Fibroblast of upper back skin (primary cell): ENCODE measurements at places on chromosomes 16 and 17.

DNA sequence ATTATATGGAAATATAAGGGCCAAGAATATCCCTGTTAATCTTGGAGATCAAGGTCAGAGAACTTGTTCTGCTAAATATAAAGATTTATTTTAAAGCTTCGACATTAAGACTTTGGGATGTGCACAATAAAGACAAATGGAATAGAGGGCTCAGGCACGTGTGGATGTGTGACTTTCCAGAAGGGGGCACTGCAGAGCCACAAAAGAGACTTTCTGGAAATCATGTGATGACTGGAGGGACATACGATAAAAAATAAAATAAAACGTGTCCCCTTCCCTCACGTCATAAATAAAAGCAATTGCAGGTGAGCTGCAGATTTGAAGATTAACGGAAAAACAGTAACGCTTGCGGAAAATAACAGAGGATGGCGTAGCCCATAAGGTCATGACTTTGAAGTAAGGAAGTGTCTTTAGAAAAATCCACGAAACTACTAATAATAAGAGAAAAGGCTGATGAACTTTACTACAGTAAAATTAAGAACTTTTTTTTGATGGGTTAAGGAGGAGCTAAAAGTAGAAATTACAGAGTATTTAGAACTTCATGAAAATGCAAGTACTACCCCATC lies 9.4 kb upstream of the ENGASE start:
- peak; percentile 21 for DNase-seq

- no peak for DNase-seq
These were observed 57.3 kb downstream of the TMEM186 start for GRCh38 chr16:8739989-8740704.

DNA sequence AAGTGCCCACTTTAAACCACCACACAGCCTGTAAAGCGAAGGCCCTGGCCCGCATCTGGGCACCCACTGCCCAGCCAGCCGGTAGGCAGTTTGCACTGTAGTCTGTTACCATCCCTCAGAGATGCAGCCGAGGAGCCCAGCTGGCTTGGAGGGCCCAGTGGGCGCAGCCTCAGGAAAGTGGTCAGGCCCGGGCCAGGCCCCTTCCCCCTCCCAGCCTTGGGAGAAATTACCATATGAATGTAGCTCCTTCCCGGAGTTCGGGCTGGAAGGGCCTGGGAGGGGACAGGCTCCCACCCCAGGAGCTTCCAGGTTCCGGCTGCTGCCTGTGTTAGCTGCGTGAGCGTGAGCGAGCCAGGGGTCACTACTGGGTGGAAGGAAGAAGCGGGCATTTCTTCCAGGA lies 325.4 kb downstream of the SEC14L1 start:
- no peak for DNase-seq

DNA sequence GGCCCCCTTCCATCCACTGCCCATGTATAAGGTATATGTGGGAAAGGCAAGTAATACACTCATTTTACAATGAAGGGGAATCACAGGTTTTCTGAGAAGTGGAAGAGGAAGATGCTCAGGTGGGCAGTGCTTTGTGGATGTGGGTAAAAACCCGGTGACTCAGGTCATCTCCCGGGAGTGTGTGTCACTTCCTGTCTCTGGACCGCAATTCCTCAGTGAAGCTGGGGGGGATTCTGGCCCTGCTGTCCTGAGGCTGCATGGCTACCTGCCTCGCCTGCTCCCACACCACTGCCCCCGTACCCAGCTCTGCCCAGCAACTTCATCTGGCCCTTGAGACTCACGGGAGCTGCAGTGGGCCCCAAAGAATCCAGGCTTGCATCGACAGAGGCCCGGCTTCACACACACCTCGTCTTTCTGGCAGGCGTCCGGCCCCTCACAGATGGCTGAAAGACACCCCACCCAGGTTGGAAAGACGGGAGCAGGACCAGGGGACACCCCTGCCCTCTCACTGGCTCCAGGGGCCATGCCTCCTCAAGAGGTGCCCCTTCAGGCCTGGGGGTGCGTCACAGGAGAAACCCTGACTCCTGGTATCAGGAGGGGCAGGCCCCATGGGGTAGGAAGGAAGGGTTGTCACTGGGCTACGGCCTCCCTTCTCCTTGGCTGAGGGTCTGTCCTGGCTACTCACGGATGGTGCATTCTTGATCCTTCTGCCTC lies 882 bp downstream of the SCARF1 start:
- DNase-seq = peak; percentile 49

DNA sequence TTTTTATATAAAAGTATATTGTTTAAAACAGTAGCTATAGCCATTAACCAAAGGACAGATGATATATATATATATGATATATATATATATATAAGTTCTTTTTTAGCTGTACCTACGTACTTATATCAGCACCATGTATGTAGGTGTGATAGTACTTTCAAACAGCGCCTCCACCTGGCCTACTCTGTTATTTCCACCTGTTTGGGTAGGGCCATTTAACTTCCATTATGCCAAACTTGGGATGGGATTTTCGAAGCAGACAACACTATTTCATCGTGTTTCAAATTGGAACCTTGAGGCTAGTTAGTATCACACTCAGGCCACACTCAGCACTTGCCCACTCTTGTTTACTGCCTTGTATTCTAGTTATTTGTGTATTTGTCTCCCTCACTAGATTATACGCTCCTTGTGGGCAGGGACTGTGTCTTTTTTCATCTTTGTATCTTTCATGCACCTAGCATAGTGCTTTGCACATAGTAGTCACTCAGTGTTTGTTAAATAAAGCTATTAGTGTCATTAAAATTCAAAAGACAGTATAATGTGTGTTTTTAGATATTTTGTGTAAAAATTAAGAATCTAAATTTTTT lies 11.8 kb upstream of the CLTC start:
- no peak for DNase-seq

GRCh38 chr17:64575431-64575830 lies 68.7 kb downstream of the CEP95 start:
- DNase-seq = no peak

- no peak for DNase-seq
These were observed 9.9 kb upstream of the METRNL start for GRCh38 chr17:83069571-83069906.

DNA sequence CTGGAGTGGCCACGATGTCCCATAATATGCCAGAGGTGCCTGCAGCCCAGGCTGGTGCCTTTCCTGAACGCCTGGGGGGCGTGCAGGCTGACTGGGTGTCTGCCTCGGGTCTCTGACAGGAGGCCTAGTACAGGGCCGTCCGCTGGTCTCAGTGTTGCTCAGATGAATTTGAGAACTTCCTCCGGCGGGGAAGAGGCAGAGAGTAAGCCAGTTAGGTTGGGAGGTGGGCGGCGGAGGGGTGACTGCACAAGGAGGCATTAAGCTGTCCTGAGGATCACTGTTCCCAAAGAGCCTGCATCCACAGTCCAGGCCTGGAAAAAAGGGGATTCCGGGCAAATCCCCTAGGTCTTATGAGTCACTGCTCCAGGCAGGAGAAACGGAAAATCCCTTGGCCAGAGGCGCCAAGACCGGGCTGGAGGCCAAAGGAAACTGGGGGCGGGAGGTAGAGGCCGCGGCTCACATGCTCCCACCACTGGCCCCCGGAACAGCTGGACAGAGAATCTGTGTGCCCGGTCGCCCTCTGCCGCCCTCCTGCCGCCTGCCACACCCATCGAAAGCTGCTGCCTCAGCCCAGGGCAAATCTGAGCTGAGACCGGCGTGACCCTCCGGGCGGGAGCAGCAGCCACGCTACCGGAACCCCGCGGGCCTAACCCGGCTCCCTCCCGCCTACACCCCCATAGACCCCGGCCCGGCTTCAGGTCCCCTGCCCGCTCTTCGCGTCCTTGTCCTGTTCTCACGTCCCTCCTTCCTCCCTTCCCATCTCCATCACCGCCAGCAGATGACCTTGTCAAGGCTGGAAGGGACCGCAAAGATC lies 1.2 kb downstream of the TRIM47 start:
- DNase-seq = peak; percentile 90

DNA sequence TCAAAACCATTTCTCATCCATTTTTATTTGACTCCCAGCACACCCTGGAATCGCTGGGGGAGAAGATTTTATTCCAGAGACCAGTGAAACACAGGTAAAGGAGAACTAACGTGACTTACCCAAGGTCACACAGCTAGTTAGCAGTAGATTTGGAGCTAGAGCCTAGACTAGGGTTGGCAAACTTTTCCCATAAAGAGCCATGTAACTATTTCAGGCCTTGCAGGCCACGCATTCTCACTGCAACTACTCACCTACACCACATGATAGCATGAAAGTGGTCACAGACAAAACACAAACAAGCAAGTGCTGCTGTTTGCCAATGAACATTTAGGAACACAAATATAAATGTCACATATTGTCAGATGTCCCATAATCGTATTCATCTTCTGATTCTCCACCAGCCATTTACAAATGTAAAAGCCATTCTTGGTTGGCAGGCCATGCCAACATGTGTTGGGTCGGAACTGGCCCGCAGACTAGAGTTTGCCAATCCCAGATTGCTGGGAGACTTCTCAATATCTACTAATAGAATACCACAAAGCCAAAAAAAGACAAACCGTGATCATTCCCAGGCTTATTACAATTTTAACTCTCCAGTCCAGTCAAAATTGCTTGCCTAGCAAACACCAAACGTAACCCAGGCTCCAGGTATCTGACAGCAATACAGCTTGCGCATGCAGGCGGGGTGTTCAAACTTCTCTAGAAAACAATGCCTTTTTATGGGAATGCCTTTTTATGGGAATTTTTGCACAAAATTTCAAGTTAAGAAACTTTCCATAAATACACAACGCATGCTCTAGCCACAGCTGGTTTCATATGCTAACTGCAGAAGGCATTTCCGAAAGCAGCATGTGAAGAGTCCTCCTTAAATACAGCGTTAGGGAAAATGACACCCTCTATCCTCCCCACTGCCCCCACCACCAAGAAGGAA lies 20.9 kb downstream of the ZFHX3 start:
- no peak for DNase-seq

- DNase-seq = no peak
These were observed 210.0 kb downstream of the C16orf95 start for GRCh38 chr16:87107201-87107600.

DNA sequence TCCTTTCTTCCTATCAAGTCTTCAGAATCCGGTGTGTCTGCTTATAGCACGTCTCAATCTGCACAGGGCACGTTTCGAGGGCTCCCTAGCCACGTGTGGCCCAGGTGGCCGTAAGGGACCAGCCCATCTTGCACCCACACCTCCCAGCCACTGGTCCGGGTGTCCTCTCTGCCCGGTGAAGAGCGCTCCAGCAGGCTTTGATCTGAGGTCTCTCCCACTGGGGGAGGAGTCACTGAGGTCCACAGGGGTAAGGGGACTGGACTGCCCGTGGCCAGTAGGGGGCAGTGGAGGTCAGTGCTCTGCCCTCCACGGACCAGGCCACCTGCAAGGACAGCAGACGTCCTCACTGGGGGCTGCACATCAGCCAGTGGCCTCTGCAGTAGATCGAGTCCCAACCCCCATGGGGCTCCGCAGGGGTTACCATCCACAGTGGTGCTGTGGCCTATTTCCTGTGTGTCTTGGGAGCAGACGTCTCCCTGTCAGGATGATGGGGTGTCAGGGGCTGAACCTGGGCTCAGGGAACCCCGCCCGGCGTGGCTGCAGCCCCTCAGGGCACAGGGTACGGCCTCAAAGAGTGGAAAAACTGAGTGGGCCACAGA lies 204.1 kb upstream of the CIBAR2 start:
- peak; percentile 46 for DNase-seq

- DNase-seq = no peak
These were observed 792.8 kb upstream of the CDH8 start for GRCh38 chr16:62829084-62829483.

GRCh38 chr17:28675980-28676379 lies 14.0 kb downstream of the SUPT6H start:
- DNase-seq = no peak

- no peak for DNase-seq
These were observed 92.0 kb downstream of the ABCA8 start for GRCh38 chr17:68863091-68863652.

GRCh38 chr16:88617268-88618031 lies 20.9 kb upstream of the IL17C start:
- DNase-seq = no peak

GRCh38 chr17:4635823-4636375 lies 5.6 kb downstream of the ALOX15 start:
- DNase-seq = no peak

- DNase-seq = no peak
These were observed 1.9 kb upstream of the SNAI3 start for GRCh38 chr16:88688013-88688778.

- no peak for DNase-seq
These were observed 63.7 kb upstream of the NLK start for GRCh38 chr17:27978689-27979175.

DNA sequence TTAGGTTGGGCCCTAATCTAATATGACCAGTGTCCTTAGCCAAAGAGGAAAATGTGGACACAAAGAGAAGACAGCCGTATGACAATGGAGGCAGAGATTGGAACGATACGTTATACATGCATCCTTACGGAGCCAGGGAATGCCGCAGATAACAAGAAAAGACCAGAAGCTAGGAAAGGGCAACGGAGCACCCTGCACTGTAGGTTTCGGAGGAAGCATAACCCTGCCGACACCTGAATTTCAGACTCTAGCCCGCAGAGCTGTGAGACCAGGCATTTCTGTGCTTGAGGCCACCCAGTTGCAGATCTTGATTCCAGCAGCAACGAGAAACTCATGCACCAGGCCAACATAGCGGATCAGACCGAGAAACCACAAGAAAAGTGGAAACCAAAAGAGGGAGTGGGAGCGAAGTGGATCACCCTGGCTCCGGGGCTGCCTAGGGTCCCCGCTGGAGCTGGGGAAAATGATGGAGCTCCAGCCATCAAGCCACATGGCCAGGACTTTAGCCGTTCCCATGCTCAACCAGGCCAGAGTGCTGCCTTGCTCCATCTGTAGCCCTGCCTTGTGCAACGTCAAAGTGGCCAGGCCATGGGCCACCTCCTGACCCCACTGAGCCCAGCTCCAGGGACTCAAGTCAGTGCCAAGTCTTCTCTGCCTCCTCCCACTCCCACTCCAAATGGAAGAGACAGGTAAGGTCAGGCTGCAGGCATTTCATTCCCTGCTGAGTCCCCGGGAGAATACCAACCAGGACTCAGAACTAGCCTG lies 51.7 kb upstream of the RPL38 start:
- no peak for DNase-seq

DNA sequence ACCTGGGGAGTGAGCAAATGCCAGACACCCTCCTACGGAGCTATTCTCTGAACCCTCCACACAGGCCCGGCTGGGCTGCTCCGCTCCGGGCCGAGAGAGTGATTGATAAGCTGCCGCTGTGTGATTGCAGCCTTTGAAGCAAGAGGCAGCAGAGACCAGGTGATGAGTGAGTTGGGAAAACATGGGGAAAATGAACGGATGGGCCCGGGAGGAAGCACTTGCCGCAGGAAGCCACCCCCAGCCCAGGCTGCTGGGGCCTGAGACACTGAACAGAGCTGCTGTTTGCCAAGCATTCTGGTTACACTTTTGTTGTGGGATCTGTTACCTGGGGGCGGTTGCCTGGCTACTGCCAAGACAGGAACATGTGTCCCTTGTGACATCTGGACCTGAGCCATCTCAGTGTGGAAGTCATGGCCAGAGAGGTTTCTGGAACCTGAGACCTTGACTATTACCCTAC lies 46.4 kb upstream of the KLHDC4 start:
- DNase-seq = no peak
